Large intestine (tissue), 12 donors: ENCODE measurements at places on chromosomes 6 and 20.
A peak's percentile ranks its signal among the peaks of the same experiment; 100 is the strongest.

DNA sequence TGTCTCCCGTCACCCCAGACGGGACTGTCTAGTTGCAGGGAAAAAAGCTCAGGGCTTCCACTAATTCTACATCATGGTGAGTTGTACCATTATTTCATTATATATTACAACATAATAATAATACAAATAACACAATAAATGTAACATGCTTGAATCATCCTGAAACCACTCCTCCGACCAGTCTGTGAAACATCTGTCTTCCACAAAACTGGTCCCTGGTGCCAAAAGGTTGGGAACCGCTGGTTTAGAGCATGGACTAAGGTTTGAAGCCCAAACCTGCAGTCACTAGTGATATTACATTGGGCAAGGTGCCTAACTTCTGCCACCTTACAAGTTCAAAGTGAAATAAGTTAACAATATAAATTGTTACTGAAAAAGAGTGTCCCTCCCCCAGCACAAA lies 175.7 kb downstream of the PDE10A start:
- DNase-seq: no peak

DNA sequence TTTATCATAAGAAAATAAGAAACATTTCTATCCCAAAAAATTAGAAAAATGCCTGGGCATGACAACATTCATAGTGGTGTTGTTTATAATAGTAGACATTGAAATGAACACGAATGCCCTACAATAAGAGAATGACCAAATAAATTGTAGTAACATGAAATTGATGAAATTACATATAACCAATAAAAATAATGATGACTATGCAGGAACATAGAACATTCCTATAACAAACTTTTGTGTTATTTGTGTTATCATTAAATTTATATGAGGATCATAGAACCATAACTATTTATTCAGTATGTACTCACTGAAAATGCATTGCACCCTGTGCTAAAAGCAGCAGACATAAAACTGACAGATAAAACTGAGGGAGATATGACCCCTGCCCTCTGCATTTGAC lies 399.7 kb downstream of the CBLN4 start:
- no peak for DNase-seq

DNA sequence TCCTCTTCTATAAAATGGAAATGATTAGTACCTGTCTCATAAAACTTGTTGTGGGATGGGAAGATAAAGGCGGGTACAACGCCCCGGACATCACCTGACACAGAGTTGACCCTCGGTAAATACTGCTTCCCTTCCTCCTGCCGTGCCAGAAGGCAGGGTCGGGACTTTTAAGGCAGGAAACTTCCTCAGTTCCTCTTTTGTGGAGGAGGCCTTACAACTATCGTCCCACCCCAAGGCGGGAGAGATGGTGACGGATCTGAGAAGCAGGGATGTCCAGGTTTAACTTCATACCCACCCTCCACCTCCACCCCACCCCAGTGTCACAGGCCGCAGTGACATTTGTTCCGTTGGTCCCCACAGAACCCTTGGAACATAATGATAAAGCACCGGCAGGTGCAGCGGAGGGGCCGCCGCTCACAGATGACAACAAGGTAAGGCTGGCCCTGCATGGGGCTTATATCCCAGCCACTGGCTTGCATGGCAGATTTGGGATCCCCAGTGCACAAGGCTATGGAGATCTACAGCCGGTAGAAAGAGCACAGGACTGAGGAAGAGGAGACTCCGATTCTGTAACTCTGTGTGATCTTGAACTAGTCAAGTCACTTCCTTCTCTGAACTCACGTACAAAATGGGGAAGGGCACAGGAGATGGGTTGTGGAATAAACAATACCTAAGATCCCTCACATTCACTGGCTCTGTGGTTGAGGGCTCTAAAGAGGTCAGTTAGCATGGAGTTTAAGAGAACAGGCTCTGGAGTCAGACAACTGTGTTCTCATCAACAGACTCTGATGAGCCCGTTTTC lies 764 bp downstream of the DNTTIP1 start:
- peak; percentile 56 for DNase-seq

DNA sequence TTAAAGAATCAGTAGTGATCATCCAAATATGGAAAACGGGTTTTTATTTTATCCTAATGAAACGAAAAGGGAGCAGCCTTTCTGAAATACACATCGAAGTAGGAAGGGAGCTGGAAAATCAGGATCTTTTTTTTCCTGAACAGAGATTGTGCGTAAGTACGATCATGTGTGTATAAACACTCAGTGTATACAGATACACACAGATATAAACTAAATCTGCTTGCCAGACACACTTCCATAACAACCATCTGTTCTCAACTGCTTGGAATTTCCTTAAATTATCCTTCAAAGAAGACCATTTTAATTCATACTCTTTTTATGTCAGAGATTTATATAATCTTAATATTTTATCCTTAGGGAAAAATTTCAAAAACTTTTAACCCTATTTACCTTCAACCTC lies 110.7 kb downstream of the CHD6 start:
- DNase-seq: no peak

GRCh38 chr6:156189714-156190113 lies 587.5 kb upstream of the ARID1B start:
- DNase-seq: no peak

DNA sequence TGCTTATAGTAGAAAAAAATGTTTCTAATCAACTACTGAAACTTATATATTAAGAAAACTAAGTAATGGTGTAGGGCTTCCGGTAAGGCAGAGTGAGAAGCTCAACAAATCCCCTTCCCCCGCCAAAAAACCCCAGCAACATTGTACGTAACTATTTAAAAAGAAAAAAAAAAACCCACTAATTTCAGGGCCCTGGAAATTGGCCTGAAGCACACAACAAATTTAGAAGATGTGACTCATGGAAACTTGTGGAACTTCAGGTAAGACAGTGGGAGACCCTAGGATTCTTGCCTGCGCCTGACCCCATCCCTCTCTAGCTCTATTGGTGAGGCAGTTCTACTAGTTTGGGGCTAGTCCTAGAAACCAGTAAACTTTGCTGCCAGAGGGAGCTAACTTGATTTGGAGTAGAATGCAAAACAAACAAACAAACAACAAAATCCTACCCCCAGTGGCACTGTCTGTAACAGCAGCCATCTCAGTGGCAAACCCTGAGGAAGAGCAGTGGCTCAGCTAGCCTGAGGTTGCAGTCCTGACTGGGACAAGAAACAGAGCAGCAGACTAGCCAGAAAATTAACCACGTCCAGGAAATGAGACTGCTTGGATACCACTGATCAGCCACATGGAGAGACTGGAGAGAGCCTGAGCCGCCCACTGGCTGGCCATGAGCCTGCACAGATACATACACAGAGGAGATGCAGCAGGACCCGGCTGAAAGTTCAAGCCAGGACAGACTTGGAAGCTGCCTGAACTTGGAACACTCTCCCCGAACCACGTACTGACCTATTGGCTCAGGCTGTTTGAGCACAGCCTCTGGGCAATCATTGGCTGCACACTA lies 135.1 kb downstream of the TBXT start:
- no peak for DNase-seq

GRCh38 chr6:132205946-132206345 lies 195.3 kb downstream of the MOXD1 start:
- no peak for DNase-seq
